ENCODE measurements at places on chromosomes 1 and 21.
A peak's percentile ranks its signal among the peaks of the same experiment; 100 is the strongest.

DNA sequence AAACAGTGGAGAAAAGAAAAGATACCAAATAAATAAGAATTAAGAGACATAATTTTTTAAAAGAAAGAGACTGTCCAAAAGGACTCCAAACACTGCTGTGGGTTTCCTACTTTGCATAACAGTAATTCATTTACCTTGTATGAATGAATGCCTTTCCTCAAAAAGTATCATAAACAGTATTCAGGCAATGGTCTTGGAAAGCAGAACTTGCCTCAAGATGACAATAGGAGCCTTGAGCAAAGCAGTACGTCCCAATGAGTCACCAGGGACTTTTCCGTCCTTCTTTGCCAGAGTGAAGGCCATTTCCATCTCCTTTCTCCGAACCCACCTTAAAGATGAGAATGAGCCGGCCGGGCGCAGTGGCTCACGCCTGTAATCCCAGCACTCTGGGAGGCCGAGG lies 186.4 kb downstream of the ZBTB18 start:
- DNase-seq, result no peak

- no peak for DNase-seq
Measured at GRCh38 chr1:192627901-192628300, 8.0 kb upstream of the RGS13 start.

- peak; percentile 7 for DNase-seq
Measured at GRCh38 chr1:95991787-95992520, 729.6 kb upstream of the PTBP2 start.

DNA sequence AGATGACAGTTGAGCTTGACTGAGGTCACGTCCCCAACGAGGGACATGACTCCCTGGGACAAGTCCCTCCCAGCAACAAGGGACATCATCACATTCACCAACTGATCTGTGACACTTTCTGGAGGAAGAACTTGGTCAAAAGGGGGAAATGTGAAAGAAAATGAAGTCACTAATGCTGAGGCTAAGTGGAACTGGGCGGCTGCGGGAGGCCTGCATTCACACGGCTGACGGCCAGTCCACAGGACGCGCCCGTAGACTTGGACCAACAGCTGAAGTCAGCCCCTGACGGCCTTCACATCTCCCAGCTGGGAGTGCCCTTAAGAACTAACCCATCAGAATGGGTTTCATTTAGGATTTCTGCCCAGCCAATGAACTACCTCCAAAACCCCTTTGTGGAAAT lies 26.6 kb downstream of the POFUT2 start:
- no peak for DNase-seq

DNA sequence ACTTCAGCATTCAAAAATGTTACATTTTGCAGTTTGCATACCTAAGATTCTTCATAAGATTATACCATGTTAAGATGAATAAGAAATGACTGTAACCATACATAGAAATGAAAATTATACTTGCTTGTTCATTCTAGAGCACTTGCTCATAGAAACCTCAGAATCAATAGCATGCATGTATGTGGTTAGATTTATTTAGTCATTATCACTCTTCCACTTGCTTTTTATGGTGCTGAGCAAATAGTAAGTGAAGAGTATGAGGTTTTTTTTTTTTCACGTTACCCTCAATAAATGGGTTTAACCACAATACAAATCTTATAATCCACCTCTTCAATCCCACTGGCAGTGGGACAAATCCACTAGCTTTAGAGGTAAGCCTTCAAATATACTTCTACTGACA lies 84.7 kb downstream of the LRRC53 start:
- DNase-seq, result peak; percentile 65

DNA sequence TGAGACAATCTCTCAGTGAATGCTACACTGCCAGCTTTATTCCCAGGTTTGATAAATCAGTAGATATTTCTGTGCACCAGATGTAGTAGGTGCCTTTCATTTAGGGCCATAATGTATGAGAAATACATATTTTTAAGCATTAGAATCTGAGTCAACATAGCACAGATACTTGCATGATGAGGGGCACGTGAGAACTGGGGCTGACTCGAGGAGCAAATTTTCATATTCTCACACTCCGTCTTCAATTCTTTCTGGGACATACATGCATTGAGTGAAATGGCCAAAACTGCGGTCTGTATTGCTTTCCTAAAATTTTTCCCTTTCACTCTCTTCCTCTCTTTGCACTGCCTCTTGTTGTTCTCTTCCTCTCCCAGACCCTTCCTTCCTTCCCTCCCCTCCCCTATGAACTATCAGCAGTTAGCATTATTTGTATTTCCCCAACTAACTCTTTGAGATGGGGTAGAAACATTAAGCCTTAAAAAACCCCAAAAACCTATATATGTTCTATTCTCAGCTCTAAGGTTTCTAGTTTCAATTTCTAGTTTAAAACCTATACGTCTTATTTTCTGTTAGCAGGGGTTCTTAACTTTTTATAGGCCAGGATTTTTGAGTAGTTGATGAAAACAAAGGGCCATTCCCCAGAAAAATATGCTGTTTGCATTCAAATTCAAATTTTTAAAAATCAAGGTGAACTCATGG lies 289.1 kb downstream of the PTBP2 start:
- DNase-seq, result peak; percentile 76

DNA sequence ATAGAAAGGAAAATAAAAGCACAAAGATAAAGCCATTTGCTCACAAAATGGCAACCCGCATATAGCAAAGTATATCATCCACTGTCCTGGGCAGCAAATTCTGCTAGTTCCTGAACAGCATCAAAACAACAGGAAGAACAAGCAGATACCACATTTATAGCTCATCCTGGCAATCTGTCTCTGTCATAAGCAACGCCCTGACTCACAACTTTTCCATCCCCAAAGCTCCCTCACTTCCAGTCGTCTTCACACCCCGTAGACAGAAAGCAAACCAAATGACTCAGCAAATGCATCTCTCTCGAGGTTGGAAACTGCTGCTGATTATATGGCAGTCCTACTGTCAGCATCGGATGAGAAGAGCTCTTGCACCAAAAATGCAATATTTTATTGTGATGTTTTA lies 65.8 kb downstream of the AK5 start:
- peak; percentile 96 for DNase-seq

- DNase-seq, result no peak
Measured at GRCh38 chr21:38903690-38904139, 98.0 kb downstream of the ETS2 start.

DNA sequence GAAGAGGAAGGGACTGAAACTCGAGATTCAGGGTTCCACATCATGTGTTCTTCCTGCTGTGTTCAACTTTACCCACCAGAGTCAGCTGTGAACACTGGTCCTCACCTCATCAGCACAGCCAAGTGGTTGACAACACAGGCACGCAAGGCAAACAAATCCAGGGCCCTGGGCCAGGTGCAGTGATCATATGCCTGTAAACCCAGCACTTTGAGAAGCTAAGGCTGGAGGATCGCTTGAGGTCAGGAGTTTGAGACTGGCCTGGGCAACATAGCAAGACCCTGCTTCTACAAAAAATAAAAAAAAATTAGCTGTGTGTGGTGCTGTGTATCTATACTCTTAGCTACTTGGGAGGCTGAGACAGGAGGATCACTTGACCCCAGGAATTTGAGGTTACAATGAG lies 8.4 kb upstream of the XKR8 start:
- DNase-seq, result no peak

GRCh38 chr1:206070627-206071304 lies 17.8 kb downstream of the RHEX start:
- no peak for DNase-seq

- peak; percentile 18 for DNase-seq
Measured at GRCh38 chr21:33936301-33937038, 20.9 kb upstream of the ATP5PO start.

DNA sequence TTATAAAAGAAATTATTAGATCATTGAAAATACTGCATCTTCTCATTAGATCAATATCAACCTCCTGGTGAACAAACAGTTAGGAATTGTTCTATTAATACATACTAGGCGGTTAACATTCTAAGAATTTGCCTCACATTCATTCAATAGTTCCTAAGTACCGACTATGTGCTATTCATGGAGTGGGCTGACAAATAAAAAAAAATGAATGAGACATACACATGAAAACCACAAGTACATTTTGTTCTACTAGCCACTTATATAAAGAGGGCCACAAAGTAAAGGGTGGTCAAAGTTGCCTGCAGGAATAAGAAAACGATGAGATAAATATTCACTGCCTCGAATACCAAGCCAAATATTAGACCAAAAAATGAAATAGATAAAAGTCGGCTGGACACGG lies 294.4 kb downstream of the SDCCAG8 start:
- DNase-seq, result peak; percentile 74

GRCh38 chr1:194469282-194469681 lies 1282.9 kb upstream of the B3GALT2 start:
- no peak for DNase-seq

DNA sequence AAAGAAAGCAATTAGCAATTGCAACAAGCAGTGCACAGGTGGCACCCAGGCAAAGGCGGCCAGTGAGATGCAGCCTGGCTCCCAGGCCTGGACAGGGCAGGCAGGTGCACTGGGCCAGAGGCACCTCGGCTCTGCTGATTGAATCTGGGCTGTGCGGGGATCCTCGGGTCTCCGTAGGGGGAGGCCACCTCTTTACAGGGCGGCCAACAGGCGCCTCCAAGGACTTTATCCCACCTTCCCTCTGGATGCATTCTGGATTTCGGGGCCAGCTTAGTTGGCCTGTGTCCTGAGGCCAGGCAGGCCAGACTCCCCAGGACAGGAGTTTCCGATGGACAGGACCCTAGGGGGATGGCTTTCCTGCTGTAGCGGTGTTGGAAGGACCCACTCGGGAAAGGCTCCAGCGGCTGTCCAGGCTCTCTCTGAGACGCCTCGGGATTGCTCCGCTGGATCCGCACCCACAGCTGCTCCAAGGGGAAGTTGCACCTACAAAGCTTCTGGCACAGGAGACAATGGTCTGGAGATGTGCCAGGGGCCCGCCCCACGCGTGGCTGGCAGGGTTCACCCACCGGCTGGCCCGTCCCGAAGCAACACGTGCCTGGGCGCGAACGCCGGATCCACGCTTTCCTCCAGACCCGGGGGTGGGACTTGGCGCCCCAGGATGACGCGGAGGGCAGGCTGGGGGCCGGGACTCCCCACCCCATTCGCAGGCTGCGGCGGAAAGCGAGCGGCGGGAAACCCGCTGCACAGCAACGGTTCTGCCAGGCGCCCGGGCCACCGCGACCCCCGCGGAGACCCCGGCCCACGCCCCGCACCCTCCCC lies 810 bp downstream of the SLC19A1 start:
- DNase-seq, result peak; percentile 53

DNA sequence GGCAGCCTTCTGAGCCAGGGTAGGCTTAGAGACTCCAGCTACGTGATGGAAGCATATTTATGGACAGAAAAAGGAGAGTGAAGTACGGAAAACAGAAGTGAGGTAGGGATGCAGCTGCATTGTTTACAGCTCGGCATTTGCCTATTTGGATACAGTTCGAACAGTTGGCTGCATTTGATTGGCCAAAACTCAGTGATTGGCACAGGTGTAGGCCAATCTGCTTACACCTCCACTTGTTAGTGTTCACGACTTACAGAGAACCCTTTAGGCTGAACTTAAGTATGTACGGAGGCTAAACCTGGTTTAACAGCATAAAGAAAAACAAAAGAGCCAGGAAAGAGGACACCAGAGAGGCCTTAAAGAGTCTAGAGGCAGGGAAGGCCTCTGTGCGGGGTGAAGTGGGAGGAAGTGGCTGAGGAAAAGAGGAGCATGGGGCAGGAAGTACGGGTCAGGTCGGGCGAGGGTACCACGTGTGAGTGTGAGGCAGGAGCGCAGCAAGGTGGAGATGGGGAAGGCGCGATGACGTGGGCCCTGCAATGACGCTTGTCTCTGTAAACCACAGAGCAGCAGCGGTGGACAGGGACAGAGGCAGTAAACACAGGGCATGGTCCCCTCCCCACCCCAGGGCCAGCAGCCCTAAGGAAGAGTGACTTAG lies 32.0 kb downstream of the RSPH1 start:
- DNase-seq, result peak; percentile 43

DNA sequence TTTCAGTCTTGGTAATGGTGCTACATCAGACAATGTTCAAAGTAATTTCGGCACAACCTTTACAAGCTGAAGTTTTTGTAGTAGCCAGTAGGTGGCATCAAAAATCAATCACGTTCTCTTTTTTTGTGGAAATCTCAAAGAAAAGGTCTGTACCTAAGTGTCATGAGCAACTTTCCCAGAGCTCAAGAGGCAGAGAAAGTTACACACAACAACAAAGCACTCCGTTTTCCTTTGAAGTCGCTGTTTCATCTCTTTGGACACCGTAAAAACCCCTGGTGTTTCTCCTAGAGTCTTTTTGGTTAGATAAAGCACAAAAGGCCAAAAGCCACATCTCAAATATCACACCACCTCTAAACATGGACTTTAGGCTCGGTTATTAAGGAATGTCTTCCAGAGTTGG lies 131.6 kb downstream of the LHX8 start:
- peak; percentile 33 for DNase-seq

DNA sequence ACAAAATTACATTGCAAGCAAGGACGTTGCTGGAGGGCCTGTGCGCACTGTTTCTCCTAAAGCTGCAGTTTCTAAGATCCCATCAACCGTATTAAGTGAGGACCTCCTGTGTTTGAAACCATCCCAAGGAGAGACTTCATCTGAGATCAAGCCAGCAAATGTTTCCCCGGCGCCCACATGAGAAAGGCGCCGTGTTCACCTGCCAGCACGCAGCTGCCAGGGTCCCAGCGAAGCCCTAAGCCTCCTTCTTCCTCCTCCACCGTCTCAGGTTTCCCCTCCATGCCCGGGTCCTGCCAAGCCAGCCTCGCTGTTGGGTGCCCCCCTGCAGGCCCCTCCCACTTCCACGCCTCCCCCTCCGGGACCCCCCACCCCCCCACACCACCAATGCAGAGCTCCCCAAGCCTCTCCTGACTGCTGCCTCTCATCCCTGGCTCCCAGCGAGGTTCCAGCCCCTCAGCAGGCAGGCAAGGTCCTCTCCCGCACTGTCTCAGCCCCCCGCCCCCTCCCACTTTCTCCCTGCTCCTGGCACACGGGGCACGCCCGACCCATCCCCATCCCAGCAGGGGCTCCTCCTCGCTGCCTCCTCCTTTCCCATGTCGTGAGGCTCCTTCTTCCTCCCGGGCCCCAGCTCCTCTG lies 8.6 kb upstream of the TFF1 start:
- no peak for DNase-seq

- peak; percentile 52 for DNase-seq
Measured at GRCh38 chr1:232622981-232623380, 7.0 kb downstream of the SIPA1L2 start.

GRCh38 chr1:119141020-119141424 lies 569 bp upstream of the WARS2 start:
- DNase-seq, result peak; percentile 16

DNA sequence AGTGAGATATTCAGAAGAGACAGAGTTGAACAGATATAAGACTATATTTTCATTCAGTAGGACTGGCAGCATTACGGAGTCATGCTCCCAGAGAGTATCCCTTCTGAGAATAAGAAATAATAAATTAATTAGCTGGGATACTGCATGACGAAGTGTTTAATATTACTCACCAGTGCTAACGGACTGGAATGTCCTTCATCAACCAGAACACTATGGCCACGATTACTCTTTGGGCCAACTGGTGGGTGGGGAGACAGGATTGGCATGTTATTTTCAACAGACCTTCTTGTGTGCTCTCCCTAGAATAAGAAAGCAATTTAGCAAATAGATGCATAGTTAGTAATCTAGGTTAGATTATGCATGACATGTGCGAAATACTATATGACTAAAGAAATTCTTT lies 32.4 kb downstream of the ERICH3 start:
- DNase-seq, result no peak
